ENCODE measurements at places on chromosomes 4 and X.

- DNase-seq, result no peak
Measured at GRCh38 chr4:165443276-165443675, 64.5 kb downstream of the CPE start.

- DNase-seq, result no peak
Measured at GRCh38 chr4:127533028-127533700, 99.6 kb upstream of the INTU start.

- DNase-seq, result no peak
Measured at GRCh38 chr4:7767966-7768365, 171.7 kb downstream of the AFAP1 start.

DNA sequence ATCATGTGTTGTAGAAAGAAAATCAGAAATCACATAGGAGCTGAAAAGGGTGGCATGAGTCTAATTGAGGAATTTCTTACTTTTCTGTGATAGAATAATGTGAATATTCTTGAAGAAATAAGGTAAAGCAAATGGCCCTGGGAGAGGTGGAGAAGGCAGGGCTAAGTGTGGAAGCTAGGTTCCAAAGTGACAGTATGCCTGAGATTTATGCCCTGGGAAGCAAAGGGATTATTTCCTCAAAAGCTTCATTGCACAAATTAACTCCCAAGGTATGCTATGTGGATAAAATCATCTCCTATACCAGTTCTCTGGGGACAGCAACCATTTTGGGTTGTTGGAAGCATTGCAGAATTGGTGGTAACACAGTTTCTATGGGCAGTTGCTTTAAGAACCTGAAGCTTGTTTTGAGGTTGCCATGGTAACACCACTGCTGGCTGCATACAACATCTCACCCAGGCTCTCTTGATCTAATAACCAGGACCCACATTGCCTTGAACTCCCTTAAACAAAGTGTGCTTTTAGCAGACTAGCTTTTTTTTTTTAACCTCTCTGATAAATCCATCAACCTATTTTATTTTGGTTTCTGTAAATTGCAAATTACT is 21.0 kb downstream of the MAOA start:
- DNase-seq, result no peak

DNA sequence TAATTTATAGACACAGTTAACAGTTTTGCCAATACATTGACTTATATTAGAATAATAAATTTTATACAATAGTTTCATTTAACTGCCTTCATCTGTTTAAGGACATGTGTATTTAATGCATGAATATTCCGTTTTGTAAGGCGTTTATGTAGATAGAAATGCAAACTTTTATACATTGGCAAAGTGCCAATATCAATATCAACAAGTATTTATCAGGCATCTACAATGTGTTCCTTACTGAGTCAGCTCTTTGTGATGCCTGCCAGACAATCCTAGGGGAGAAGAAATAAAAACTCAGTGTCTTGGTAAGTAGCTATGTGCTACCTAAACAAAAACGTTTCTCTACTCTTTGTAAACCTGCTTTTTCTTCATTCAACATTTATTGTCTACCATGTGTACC is 1142.2 kb downstream of the C4orf33 start:
- no peak for DNase-seq

DNA sequence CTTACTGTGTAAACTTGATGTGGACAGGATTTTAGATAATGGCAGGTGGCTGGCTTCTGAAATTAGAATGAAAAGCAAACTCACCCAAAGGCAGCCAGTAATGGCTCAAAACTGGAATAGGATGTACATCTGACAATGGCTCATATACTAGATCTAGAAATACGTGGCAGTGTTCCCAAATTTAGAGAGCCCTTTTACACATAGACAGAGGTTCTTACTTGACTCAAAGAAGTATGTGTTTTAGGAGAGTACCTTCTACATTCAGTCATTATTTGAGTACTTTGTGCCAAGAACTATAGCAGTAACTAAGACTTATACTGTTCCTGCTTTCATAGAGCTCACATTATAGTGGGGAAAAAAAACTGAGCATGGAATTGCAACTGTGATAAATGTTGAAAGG is 48.0 kb downstream of the UBE2K start:
- no peak for DNase-seq

- no peak for DNase-seq
Measured at GRCh38 chrX:37686369-37686995, 891 bp downstream of the XK start.

- DNase-seq, result no peak
Measured at GRCh38 chr4:5940470-5941203, 47.8 kb upstream of the CRMP1 start.

- no peak for DNase-seq
Measured at GRCh38 chrX:135436966-135437866, 15.5 kb downstream of the SMIM10L2A start.

DNA sequence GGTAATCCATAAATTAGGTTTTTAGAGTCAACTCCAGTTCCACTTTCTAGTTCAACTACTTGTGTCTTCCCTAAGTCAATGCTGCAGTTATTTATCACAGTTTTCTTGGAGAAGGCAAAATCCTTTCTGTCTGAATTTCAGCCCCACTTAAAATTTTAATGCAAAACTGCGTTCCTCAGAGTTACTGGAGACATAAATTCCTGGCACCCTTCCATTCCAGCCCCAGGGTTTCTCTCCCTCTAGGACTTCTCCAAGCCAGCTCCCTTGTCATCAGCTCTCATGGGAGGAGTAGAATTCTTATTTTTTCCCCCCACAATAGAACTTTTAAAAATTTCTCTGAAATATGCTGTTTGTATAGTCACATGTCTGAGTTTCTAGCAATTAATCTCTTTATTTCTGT is 50.6 kb upstream of the PHOX2B start:
- no peak for DNase-seq

DNA sequence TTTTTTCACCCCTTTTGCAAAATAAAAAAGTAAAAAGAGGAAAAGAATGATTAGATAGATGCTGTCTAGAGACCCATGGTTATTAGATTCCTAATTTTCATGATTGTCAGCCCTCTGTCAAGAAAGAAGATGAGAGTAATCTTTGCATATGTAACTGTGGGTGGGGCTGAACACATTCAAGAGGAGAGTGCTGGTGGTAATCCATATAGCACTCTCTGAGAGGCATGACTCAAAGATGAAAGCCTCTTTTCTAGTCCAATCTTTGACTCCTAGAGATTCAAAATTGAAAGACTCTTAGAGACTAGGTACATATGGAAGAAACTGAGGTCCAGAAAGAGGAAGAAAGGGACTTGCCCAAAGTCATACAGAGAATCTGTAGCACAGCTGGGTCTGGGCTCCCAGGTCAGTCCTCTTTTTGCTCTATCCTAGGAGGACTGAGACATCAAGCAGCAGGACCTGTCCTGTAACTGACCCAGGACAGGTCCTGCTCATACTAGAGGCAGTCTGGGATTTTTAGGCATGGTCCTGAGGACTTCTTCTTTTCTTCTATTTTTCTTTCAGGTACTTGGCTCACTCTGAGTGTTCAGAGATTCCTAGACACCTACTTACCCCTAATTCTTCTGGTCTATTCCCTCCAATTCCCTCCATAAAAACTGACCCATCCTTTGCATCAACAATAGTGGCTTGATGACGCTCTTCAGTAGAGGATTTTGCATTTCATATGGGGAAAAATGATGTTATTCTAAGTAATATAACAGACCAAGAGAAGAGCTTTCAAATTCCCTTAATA is 23.8 kb downstream of the VSIG4 start:
- no peak for DNase-seq

All from globus pallidus (tissue), 1 donor.